CD4-positive, alpha-beta memory T cell (primary cell): ENCODE measurements at places on chromosomes 6 and 20. TPM values are rescaled to one million over a fixed set of nuclear protein-coding genes. Genes with fewer than 3 reads are reported as not detected.
A peak's percentile ranks its signal among the peaks of the same experiment; 100 is the strongest.

GRCh38 chr6:5308066-5308465 is 46.8 kb downstream of the FARS2 start:
- H3K27me3 ChIP-seq, result no peaks in the 10 kb centered on the region
- peaks cover 5% of the 10 kb centered on the region for H3K4me1 ChIP-seq
- no peak for DNase-seq
- no peak overlapping the region for H3K4me3 ChIP-seq
- H3K36me3 ChIP-seq, result no peaks in the 10 kb centered on the region

- H3K4me1 ChIP-seq, result peaks cover 29% of the 10 kb centered on the region
- no peak overlapping the region for H3K27ac ChIP-seq
- no peak overlapping the region for H3K4me3 ChIP-seq
- H3K36me3 ChIP-seq, result no peaks in the 10 kb centered on the region
Measured at GRCh38 chr20:62644802-62645496, 2.6 kb downstream of the SLCO4A1 start.

DNA sequence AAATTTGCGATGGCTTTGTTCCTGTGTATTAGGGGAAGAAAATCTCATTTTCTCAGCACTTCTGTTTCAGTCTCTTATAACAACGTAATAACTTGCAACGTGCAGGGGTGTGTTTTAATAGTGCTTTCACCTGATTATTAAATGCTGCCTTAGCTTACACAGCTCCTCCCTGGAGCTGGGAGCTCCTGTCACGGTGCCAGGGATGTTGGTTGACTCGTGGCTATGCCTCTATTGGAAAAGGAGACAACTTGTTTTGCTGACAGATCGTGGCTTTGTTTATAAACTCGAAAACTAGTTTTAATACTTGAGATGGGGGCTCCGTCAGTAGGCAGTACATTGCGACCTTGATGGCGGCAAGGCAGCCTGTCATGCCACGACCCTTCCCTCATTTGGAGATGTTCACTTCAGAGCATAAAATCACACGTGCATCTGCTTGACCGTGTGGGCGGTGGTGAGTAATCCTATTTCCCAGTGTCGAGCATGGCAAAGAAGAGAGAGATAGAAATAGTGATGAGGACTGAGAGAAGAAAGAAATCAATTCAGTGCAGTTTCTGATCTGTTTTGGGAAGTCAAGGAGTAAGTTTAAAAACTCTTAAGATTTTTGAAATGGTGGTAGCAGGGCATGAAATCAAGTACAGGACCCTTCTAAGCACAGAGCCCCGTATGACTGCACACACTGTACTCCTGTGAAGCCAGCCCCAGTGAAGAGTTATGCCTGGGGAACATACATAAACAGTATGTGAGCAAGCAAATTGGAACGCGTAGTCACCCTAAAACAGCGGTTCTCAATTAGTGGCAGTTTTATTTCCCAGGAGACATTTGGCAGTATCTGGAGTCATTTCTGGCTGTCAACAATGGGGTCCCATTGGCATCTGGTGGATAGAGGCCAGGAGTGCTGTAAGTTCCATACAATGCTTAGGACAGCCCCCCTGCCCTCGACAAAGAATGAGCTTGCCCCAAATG is 147.2 kb downstream of the DOK5 start:
- no peak overlapping the region for H3K27ac ChIP-seq
- no peaks in the 10 kb centered on the region for H3K4me1 ChIP-seq
- no peaks in the 10 kb centered on the region for H3K27me3 ChIP-seq
- no peak overlapping the region for H3K4me3 ChIP-seq

Gene PDYN
- polyA plus RNA-seq, result not detected

Gene MYL9
- polyA plus RNA-seq, result not detected

- peak overlapping the region; percentile 73 for H3K4me3 ChIP-seq
- H3K27me3 ChIP-seq, result no peaks in the 10 kb centered on the region
- peak overlapping the region; percentile 99 for H3K27ac ChIP-seq
- H3K36me3 ChIP-seq, result peaks cover 14% of the 10 kb centered on the region
- H3K4me1 ChIP-seq, result peaks cover 86% of the 10 kb centered on the region
- no peak for DNase-seq
Measured at GRCh38 chr20:46362921-46363867, 43.2 kb downstream of the ELMO2 start.

DNA sequence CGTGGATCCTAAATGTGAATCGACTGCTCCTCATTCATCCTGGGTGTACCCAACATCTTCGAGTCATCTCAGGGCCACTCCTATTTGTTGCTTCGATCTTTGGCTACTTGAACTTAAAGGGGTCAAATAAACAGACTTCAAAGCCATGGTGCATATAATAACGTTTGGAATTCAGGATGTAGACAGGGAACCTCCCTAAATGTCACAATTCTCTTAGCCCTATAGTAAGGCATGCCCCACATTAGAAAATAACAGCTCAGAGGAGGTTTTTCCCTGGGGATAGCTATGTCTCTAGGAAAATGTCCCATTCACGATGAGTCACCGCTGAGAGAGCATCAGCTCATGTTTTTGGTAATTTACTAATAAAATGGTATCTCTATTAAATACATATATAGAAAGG is 54.8 kb upstream of the BMP6 start:
- no peak overlapping the region for H3K27ac ChIP-seq
- no peaks in the 10 kb centered on the region for H3K4me1 ChIP-seq
- no peak overlapping the region for H3K4me3 ChIP-seq
- H3K36me3 ChIP-seq, result no peaks in the 10 kb centered on the region
- H3K27me3 ChIP-seq, result no peaks in the 10 kb centered on the region

Gene ZSCAN23
- not detected for polyA plus RNA-seq

DNA sequence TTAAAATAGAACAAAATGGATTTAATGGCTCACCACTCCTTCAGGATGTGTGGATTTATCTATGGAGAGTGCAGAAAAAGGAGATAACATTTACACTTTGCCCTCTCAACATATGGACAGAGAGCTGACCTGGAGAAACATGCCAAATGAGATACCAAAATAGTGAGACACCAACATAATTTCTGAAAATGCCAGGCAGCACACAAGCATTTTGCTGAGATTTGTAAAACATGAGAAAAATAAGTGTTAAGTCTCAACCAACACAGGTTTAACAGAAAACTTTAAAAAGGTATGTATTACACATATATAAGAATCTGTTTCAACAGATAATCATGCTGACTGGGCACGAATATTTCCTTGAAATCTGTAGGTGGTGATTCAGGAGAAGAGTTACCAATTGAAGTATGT is 145.2 kb downstream of the REV3L start:
- no peak overlapping the region for H3K27ac ChIP-seq
- no peaks in the 10 kb centered on the region for H3K4me1 ChIP-seq
- peaks cover 3% of the 10 kb centered on the region for H3K36me3 ChIP-seq

Gene WFDC5
- not detected for polyA plus RNA-seq

Gene MTG2
- polyA plus RNA-seq, result 15.9 TPM

Gene SLC26A8
- polyA plus RNA-seq, result not detected
